ENCODE measurements at places on chromosomes 11 and 22. TPM values are rescaled to one million over a fixed set of nuclear protein-coding genes. Genes with fewer than 3 reads are reported as not detected.
A peak's percentile ranks its signal among the peaks of the same experiment; 100 is the strongest.

GRCh38 chr22:43230971-43231723 is 44.2 kb upstream of the TTLL12 start:
- peak; percentile 65 for DNase-seq

DNA sequence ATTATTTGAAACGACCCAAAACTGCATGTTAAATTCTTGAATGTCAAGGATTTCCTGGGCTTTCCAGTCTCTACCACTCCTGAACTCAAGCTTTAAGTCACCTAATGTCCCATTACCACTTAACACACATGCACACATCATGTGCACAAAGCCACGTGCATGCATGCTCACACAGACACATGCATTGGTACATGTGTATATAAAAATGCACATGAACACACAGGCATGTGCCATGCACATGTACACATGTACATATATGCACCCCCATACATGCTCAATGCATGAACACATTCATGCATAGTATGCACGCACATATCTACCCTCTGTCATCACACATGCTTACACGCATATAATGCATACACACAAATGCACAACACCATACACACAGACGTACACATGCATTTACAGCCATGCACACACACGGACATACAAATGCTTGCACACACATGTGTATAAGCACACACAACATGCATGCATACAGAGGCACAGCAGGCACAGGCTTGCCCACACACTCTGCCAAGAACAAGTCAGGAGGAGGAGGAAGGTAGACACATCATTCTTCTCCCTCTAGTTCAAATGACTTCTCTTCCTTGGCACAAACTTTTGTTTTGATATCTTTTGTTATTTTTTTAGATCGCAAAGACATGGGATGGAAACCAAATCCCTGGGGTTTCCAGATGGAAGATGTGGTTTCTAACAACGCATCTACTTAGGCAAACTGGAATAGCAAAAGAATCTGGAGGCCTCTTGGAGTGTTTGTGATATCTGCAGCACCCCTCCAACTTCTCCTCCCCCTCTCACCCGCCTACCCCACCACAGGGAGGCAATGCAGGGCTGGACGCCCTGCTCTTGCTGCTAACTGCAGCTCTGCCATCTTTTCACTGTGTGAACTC is 24.6 kb downstream of the RASD2 start:
- DNase-seq = no peak

GRCh38 chr11:95512177-95512576 is 277.4 kb downstream of the FAM76B start:
- peak; percentile 49 for DNase-seq

DNA sequence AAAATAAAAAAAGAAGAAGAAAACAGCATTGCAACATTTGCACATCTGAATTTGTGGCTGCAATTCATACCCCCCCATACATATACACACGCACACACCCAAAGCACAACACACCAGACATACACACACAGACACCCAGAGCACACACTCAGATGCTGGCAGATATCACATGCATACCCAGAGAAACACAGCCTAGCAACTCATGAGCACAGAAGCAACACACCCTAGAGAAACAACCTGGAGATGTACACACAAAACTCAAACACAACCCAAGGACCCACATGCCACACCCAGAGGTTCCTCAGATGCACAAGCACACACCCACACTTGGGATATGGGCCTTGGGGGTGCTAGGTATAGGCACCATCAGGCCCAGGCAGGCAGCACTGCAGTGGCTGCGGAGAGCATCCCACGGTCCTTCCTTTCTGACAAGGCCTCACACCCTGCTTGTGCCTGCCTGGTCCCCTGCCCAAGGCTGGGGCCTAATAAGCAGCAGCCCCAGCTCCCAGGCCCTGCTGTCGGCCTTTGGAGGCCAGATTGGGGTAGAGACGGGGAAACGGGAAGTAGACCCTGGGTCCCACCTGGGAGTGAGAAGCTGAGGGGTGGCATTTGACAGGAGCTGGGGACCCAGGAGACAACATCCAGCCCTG is 3.1 kb downstream of the CST6 start:
- no peak for DNase-seq

GRCh38 chr11:117145393-117145761 is 1.3 kb downstream of the PAFAH1B2 start:
- peak; percentile 44 for DNase-seq

- DNase-seq = no peak
Measured at GRCh38 chr11:17219016-17219415, 11.2 kb upstream of the PIK3C2A start.

- DNase-seq = no peak
Measured at GRCh38 chr11:8729837-8730696, 47.5 kb downstream of the RPL27A start.

- DNase-seq = no peak
Measured at GRCh38 chr22:19057999-19058491, 64.2 kb downstream of the DGCR2 start.

DNA sequence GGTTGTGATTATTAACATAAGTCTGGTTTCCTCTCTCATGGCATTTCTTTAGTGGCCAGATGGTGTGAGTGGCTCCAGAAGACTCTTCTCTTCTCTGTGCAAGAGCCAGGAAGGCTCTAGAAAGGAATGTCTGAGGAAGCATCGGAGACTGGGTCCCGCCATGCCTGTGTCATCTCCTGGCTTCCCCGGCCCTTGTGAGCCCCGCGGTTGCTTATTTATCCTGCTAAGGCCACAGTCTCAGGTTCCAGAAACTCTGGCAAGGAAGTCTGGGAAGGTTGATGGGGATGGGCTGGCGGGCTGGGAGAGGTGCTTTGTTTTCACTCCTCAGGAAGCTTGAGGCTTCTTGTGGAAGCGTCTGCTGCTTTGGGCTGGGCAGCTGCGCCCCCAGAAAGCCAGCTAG is 18.9 kb downstream of the BCR start:
- DNase-seq = no peak

- no peak for DNase-seq
Measured at GRCh38 chr11:113392236-113392921, 4.8 kb downstream of the ANKK1 start.

GRCh38 chr11:60118338-60118737 is 29.9 kb downstream of the MS4A2 start:
- DNase-seq = peak; percentile 5

- no peak for DNase-seq
Measured at GRCh38 chr22:49243965-49244364, 583.7 kb downstream of the BRD1 start.

GRCh38 chr11:85749287-85749834 is 61.6 kb downstream of the SYTL2 start:
- DNase-seq = no peak

TBX10 gene
- total RNA-seq = not detected

CPT1B gene
- total RNA-seq = 52.2 TPM

CASP5 gene
- total RNA-seq = not detected

TNRC6B gene
- 39.3 TPM for total RNA-seq

SLC37A4 gene
- total RNA-seq = 10.0 TPM

ZNF280B gene
- not detected for total RNA-seq

TYMP gene
- 54.4 TPM for total RNA-seq

DEPDC7 gene
- 2.2 TPM for total RNA-seq

RNH1 gene
- 288 TPM for total RNA-seq

Measured in MCF 10A (cell line).